ENCODE measurements at places on chromosomes 1 and 21.
A peak's percentile ranks its signal among the peaks of the same experiment; 100 is the strongest.

- DNase-seq = no peak
These were observed 15.8 kb upstream of the CCDC190 start for GRCh38 chr1:162876751-162877150.

- DNase-seq = no peak
These were observed 62.3 kb downstream of the KAZN start for GRCh38 chr1:14660801-14661200.

DNA sequence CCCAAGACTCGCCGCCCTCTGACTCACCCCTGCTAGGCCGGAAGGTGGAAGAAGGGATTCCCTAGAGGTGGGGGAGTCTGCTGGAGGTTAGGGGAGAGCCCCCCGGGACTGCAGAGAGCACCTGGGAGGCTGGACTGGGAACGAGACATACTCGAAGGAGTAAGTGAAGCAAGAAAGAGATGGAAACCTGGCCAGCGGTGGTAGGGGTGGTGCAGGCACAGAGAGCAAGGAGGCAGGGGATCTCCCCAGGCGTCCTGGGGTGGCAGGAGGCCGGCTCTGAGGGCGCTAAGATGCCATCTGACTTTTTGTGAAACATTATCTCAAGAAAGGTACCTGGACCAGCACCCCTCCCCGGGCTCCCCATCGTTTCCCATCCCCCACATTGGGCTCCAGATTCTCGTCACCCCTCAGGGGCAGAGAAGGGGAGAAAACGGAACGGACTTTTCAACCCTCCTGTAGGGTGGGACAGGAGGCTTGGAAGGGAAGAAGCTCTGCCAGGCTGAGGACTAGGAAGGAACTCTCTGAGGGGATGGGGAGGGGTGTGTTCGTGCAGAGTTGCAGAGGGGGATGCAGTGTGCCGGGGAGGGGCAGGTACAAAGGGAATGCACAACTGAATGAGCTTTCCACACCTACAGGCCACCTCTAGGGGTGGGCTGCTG lies 708 bp downstream of the CHRNB2 start:
- no peak for DNase-seq

DNA sequence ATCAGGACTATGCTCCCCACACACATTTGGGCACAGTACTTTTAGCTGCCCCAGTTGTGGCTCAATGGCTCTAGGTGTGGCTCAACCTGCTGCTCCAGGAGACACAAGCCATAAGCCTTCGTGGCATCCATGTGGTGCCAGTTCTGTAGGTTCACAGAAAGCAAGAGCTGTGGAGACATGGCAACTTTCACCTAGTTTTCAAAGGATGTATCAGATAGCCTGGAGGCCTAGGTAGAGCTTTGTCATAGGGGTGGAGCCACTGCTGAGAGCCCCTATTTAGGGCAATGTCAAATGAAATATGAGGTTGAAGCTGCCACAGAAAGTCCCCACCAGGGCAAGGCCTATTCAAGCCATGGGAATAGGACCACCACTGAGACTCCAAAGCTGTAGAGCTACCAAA lies 210.5 kb downstream of the LMO4 start:
- no peak for DNase-seq

DNA sequence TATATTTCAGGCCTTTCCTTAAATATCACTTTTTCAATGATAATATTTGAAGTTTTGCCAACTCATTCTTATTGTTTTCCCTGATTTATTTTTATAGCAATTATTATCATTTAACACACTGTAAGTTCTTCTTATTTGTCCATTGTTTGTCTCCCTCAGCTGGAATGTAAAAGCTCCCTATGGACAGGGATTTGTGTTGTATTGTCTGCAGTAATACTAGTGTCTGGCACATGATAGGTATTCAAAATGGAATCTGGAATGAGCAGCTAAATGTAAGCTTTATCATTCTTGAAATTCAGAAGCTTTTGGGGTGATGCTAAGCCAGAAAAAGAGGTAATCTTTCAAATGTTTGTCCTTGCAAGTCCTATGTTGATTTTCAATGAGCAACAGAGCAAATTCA lies 112.1 kb downstream of the NEGR1 start:
- no peak for DNase-seq

DNA sequence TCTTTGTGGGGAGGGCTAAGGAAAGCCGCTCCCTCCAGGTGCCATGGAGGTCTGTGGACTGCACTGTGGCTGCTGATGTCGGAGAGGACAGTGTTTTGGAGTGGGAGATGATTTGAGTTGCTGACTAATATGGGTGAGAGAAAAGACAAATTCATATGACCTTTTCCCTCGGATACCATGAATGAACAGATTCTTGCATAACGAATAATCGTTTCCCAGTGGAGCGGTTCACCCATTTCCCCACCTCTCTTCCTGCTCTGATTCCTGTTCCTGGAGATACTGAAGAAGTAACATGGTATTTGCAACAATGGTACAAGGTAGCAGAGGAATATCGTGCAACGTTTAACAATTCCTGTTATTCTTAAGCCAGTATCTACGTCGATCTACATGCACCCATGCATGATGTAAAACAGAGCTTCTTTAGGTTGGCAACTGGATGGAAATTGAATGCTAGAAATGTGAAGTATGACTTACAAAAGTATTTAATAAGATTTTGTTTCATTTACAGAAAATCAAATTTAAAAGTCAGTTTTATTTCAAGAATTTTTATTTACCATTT lies 227.1 kb downstream of the TOMM20 start:
- DNase-seq = no peak

DNA sequence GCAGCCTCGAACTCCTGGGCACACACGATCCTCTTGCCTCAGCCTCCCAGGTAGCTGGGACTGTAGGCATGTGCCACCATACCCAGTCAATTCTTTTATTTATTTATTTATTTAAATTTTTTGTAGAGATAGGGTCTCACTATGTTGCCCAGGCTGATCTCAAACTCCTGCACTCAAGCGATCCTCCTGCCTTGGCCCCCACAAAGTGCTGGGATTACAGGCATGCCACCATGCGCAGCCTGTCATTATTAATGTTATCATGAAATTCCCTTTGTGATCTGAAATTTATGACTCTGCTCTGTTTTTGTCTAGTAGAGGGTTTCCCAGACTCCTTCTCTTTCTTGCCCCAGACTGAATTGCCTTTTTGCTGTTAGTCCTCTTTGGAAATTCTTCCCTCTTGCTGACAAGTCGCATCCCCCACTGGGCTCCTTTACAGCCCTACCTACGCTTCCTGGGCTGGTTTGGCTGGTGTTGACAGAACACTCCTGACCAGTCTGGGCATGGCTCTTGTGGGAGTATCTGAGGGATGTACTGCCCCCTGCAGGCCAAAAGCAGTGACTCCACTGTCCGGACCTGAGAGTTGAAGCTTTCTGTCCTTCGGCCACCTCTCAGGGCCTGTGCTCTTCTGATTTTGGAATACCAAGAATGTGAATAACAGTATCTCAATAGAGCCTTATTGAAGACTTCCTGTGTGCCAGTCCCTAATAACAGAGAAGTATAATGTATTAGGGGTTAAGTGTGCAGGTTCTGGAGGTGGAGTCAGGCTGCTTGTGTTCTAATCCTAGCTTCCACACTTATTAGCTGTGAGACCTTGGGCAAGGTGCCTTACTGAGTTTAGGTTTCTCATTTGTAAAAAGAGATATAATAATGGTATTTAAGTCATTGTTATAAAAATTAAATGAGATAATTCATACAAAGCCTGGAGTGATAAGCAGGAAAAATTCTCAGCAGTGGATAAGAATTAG lies 28.2 kb downstream of the TCEANC2 start:
- DNase-seq = peak; percentile 40

GRCh38 chr1:76782809-76783208 lies 84.5 kb upstream of the ST6GALNAC5 start:
- DNase-seq = peak; percentile 67

GRCh38 chr1:173410794-173411236 lies 66.3 kb upstream of the PRDX6 start:
- DNase-seq = no peak

DNA sequence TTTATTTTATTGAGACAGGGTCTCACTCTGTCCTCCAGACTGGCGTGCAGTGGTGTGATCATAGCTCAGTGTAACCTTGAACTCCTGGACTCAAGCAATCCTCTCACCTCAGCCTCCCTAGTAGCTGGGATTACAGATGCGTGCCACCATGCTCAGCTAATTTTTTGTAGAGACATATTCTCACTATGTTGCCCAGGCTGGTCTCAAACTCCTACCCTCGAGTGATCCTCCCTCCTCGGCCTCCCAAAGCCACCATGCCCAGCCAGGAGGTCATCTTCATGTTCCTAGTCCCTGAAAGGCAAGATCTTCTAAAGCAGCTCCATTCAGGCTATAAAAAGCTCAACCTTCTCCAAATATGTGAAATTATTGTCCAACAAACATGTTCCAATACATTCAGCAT lies 53.9 kb downstream of the TOR1AIP2 start:
- no peak for DNase-seq

DNA sequence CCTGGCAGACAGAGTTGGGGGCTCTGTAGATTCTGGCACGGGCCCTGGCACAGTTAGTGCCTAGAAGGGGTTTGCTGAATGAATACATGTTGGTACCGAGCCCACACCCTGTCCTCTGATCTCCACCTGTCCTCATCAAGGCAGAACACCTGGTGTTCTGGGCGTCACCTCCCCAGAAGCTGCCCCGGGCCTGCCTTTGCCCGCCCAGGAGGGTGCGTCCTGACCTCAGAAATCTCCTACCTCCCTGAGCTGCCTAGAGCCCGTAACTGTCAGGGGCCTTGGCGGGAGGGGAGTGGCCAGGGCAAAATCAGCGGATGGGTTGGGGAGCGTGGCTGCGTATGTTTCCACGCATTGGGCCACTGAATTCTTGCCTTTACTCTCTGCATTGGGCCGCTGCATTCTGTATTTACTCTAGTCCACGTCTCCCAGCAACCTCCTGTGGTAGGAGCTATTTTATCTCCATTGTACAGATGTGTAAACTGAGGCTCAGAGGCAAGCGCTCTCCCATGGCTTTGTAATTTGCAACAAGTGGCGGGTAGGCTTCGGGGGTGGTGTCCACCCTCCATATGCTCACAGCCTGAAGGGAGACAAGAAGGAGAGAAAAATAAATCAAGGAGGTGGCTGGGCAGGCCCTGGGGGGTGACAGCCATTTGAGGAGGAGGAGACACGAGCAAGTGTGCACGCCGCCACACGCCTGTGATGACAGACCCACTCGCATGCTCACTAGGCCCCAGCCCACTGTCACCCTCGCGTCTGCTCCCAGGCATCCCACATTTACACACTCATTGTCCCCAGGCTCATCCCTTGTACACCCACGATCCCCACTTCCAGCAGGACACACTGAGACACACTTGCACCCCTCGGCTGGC lies 95.7 kb upstream of the WNT4 start:
- DNase-seq = no peak

GRCh38 chr1:213829780-213830179 lies 158.0 kb upstream of the PROX1 start:
- no peak for DNase-seq

DNA sequence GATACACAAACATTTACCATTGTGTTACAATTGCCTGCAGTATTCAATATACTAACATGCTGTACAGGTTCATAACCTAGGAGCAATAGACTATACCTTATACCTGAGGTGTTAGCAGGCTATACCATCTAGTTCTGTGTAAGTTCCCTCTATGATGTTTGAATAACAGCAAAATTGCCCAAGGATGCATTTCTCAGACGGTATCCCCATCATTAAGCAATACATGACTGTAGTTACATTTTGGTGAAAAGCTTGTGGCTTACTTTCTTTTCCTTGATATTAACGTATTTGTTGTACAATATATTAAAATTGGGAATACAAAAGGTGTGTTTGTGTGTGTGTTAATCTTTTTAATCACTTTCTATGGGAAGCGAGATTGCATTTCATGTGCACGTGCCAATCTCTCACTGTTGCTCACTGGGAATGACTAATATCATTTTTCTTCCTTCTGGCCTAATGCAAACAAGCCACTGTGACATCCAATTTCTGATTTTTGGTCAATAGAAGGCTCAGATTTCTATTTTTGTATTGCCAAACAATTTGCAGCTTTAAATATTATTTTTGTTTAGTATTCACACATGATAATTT lies 36.7 kb upstream of the WLS start:
- DNase-seq = no peak

GRCh38 chr1:94106716-94107115 lies 14.2 kb downstream of the ABCA4 start:
- no peak for DNase-seq

DNA sequence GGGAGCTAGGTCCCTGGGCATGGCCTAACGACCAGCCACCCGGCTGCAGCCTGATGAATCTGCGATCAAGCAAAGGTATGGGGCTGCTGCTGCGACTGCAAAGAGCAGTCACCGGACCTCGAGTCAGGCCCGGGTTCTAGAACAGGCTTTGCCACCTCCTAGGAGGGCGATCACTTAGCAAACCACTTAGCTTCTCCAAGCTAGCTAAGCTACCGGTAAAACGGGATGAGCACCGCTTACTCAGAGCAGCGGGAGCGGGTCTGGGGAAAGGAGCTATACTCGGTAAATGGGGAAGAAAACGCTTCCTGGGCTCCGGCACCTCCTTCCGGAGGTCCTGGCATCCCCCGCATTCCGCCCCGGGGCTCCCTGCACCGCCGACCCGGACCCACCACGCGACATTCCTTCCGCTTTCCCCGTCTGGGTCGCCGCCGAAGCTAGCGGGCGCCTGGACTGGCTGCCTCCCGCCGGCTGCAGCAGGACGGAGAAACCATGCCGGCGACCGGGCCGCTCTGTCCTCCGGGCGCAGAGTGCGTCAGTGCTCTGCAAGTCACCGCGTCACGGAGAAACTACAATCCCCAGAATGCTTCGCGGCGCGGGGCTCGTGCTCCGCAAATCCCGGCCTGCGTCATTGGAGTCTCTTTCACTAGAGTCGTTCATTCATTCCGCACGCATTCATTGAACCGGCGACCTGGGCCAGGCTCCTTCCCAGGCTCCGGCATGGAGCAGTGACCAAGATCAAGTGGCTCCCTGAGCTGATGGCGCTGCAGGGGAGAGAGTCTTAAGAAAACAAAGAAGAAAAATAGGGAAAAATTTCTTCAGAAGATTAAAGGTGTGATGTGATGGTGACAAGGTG lies at the start of gene LSM10:
LSM10 (minus strand) TSS at position 531 of the 853 bp plus-strand sequence. CDS start 3,779 bp downstream, outside the sequence.
- peak; percentile 91 for DNase-seq
